ENCODE measurements at places on chromosomes 6 and 20.

DNA sequence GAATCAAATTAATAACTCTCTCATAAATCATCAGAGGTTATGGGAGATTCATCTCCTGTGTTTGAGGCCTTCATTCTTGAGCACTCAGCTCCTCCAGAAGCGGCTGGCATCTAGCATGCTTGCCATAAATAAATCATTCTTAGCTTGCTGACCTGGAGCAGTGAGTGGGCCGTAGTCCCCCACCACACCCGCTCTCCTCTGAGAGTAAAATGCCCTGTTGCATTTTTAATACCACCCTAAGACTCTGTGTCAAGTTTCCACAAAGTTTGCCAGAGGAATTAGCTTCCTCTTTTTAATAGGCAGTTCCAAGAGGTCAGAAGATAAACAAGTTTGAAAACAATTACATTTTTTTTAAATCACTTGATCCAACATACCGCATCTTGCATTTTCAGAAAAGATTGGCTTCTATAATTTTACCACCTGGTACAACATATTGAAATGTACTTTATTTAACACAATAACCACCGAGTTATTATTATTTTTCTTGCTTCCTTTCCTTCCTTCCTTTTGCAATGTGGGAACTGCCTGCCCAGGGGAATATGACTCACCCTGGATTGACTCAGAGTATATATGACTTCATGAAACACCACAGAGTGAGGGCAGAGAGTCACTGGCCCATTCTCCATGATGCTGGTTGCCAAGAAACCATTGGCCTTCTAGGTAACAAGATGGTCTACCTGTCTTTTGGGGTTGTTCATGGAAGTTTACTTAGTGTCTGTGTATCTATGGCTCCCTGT lies 29.4 kb upstream of the CLIC5 start:
- no peak for ATAC-seq

- ATAC-seq: no peak
Measured at GRCh38 chr6:81797591-81797990, 45.1 kb upstream of the TENT5A start.

GRCh38 chr6:130838951-130839350 lies 11.7 kb downstream of the SMLR1 start:
- ATAC-seq: no peak

DNA sequence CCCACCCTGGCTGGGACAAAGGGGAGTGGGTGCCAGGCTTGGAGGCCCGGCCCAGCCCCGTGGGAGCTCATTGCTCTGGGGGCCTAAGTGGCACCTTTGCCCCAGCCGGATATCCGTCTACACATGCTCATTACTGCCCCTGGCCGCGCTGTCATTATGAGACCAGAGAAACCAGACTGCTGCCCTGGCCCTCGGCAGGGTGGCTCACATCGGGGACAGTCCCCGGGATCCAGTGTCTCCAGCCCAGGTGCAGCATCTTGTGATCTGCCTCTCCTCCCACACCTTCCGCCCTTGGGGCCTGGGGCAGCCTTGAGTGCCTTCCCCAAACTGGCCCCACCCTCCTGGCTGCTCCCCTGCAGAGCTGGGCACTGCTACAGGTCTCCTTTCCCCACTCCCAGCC lies 4.9 kb downstream of the SRMS start:
- ATAC-seq: no peak

GRCh38 chr6:111767752-111768430 lies 105.4 kb downstream of the FYN start:
- no peak for ATAC-seq

DNA sequence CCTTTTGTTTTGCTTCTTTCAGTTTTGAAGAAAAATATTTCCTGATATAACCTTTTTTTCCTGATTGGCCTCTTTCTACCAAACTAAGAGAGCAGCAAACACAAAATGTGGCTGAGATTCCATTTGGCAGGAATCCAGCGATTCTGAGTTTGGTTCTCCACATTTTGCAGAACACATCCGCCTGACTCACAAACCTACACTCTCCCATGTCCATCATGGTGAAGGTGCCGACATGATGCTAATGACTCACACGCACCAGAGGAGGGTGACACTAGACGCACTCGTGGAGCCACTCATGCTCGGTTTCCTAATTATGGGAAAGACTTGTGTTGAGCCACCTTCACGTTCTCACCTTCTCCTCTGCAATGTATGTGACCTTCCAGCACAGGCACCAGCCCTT lies 45.9 kb upstream of the DUSP22 start:
- no peak for ATAC-seq

- no peak for ATAC-seq
Measured at GRCh38 chr6:37584654-37585522, 85.2 kb upstream of the CCDC167 start.

- no peak for ATAC-seq
Measured at GRCh38 chr20:39298121-39298520, 336.0 kb downstream of the DHX35 start.

DNA sequence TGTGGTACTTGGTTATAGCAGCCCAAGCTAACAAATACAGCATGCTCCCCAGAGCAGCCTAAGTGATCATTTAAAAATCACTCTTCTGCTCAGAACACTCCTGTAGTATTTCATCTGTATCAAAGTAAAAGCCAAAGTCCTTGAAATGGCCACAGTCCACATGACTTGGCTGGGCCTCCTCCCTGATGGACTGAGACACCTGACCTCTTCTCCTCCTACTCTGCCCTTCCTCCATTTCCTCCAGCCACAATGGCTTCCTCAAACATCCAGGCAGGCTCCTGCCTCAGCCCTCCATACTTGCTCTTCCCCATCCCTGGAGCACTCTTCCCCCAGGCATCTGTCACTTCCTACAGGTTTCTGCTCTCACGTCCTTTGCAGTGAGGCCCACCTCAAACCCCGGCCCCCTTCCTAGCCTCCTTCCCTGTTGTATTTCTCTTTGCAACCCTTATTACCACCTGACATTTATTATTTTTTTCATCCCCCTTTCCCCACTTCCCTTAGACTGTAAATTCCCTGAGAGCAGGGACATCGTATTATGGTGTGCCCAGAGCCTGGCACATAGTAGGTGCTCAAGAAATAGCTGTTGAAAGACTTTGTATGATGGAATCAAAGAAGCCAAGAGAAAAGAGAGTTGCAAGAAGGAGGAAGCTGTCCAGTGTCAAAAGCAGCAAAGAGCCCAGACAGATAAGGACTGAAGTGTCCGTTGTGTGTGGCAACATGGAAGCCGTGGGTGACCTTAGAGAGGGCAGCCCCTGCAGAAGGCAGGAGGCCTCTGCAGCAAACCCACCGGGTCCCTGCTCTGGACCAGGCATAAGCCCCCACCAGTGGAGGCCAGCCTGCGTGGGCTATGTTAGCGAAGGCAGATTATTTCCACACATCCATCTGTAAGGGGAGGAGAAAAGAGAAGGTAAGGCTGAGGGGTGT lies 87.5 kb downstream of the TRERF1 start:
- ATAC-seq: no peak

DNA sequence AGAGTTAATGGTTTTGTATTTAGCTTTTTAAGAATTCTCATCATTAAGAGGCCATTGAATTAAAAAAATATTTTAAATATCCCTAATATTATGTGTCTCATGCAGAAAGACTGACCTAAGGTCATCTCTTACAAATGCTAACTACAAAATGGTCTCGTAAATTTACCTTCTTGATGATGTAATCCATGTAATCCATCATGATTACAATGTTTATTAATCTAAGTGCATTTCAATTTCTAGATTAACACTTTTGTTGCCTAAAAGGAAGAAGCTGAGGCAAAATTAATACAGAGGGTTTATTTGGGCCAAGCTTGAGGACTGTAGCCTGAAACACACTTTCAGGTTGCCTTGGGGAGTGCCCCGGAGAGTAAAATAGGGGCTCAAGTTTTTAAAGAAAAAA lies 18.4 kb downstream of the DUSP22 start:
- ATAC-seq: no peak

GRCh38 chr6:21981235-21981833 lies 315.5 kb downstream of the PRL start:
- ATAC-seq: no peak

DNA sequence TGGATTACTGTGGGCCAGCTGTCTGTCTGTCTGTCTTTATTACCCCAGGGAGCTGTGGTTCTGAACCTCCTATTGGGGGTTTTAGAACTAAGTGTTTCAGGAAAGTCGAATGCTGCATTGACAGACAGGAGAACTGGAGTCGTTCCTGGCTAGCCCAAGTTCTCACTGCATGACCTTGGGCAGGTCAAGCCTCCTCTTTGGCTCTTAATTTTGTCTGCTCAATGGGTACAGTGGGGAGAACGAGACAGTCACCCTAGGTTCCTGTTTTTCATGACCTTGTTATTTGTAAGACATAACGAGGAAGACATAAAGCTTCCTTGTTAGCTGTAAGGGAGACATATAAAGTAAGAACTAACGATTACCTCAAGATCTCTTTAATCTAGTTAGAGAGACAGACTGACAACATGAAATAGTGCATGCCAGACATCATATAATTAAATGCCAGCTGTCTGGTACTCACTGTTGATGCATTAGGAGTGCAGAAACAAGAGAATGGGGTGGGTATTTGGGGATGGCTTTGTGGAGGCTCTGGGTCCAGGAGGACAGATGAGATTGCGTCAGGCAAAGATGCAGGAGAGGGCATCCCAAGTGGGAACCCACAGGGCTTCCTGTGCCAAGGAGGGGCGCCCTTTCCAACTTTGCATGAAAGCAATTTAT lies 3.7 kb upstream of the CCDC167 start:
- no peak for ATAC-seq

DNA sequence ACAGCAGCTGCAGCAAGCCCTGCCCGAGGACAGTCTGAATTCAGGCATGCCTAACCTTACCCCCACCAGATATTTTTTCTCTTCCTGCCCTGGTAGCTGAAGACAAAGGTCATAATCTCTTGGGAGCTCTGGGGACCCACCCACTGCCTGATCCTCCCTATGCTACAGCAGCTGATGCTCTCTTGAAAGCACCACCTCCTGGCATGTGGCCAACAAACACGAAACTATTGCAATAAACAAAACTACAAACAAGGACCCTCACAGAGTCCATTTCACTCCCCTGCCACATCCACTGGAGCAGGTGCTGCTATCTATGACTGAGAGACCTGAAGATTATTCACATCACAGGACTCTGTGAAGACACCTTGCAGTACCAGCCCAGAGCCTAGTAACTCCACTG lies 238.5 kb upstream of the HS3ST5 start:
- no peak for ATAC-seq

DNA sequence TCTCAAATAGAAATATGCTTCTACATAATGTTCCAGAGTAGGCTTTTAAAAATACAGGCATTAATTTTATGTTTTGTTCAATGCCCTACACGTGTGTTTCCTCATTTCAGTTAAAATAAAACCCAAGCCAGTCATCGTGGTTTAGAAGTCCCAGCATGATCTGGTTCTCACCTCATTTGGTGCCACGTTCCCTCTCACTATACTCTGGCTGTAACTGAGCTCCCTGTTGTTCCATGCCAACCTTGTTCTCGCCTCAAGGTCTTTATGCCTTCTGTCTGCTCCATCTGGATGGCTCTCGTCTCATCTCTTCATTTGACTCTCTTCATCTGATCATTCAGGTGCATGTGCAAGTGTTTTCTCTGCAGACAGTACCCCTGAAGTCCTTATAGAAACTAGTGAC lies 32.6 kb downstream of the HDGFL1 start:
- ATAC-seq: no peak

GRCh38 chr6:14075095-14075503 lies 42.5 kb upstream of the CD83 start:
- ATAC-seq: peak; percentile 75

- no peak for ATAC-seq
Measured at GRCh38 chr6:9540534-9541126, 874.2 kb downstream of the TFAP2A start.

- no peak for ATAC-seq
Measured at GRCh38 chr6:72328775-72329174, 293.1 kb upstream of the KCNQ5 start.

- ATAC-seq: no peak
Measured at GRCh38 chr6:36908747-36909146, 23.0 kb downstream of the C6orf89 start.

DNA sequence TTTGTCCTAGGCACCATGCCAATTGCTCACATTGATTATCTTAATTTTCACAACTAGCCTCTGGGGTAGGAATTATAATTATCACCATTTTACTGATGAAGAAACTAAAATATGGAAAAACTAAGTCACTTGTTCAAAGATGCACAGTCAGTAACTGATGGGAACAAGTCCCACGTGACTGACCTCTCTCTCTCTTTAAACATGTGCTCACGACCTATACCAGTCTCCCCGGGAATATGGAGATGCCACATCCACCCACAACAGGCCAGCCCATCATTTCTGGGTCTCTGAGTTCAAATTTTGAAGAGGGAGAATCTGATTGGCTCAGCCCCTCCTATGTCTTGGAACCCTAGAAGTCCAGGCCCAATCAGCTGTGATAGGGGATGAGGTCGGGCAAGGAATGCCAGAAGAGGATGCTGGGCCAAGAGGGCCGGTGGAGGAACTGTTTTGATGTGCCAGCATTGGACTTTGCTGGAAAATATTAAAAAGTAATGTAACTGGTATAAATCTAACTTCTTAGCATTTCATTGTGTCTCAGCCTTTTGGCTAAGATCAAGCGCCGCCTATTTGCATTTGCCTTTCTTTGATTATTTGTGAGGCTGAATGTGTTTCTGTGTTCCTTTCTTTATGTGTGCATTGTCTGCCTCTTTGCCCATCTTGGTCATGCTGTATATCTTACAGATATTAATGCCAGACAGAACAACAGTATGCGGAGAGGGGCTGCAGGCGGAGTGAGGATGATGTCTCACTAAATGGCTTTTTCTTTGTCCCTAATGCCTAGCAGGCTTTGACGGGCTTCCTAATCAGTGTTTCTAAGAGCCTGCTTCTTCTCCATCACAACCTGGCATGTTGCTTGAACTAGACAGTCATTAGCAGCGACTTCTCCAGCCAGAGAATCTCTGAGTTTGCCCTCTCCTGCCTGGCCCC lies 126.6 kb downstream of the VEGFA start:
- ATAC-seq: no peak

DNA sequence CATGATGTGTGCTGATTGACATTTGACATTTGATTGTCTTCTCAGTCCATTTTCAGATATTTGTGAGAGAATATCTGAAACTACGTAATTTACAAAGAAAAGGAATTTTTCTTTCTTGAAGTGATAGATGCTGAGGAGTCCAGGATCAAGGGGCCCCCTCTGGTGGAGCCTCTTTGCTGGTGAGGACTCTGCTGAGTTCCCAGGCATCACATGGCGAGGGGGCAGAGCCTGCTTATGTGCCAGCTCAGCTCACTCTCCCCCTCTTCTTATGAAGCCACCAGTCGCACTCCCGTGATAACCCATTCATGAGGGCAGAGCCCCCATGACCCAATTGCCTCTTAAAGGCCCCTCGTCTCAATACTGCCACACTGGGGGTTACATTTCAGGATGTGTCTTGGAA lies 91.3 kb downstream of the RPP40 start:
- ATAC-seq: no peak

- no peak for ATAC-seq
Measured at GRCh38 chr6:19299129-19299528, 538.0 kb upstream of the ID4 start.
